DND-41 (cell line): ENCODE measurements at places on chromosomes 1 and 21.

DNA sequence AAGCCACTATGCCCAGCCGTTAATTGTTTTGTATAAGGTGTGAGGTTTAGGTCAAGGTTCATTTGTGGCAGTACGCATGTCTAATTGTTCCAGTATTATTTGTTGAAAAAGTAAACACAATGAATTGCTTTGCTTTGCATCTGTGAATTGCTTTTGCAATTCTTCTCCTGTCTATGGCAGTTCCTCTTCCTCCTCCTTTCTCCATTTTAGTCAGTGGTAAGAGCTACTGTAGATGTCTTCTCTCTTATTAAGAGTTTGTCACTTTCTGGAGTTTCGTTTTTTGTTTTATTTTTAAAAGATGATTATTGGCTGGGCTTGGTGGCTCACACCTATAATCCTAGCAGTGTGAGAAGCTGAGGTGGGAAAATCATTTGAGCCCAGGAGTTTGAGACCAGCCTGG, 29.2 kb downstream of the C1orf185 start:
- H3K4me3 ChIP-seq = no peak overlapping the region
- no peak for DNase-seq
- no peak overlapping the region for H3K27ac ChIP-seq
- no peaks in the 10 kb centered on the region for H3K4me1 ChIP-seq
- no peaks in the 10 kb centered on the region for H3K27me3 ChIP-seq

GRCh38 chr1:29195881-29196291, 14.2 kb upstream of the SRSF4 start:
- peaks cover 42% of the 10 kb centered on the region for H3K36me3 ChIP-seq
- no peaks in the 10 kb centered on the region for H3K27me3 ChIP-seq
- DNase-seq = no peak
- H3K4me3 ChIP-seq = no peak overlapping the region
- H3K27ac ChIP-seq = no peak overlapping the region

- H3K4me3 ChIP-seq = no peak overlapping the region
- no peaks in the 10 kb centered on the region for H3K27me3 ChIP-seq
- DNase-seq = no peak
- no peak overlapping the region for H3K27ac ChIP-seq
These were observed 13.6 kb downstream of the FAM177B start for GRCh38 chr1:222750651-222751050.

GRCh38 chr1:109050228-109050995, 8.5 kb upstream of the WDR47 start:
- no peak overlapping the region for H3K4me3 ChIP-seq
- H3K27ac ChIP-seq = no peak overlapping the region
- H3K4me1 ChIP-seq = no peaks in the 10 kb centered on the region
- no peaks in the 10 kb centered on the region for H3K36me3 ChIP-seq

DNA sequence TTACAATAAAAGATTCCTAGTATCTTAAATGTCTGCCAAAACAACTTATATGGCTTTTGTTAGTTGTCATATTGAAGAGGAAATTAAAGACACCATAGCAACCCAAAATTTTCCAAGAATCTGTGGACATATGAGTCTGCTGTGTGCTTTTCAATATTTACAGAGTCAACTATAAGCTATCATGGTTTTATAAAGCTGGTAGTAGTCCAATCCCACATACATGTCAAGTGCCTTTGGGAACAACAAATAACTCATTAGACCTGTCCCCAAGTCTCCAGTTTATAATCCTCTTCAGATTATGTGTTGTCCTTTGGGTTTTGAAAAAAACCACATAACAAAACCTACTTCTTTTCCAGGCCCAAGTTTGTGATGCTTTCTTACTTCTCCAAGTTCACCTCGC, 293.8 kb upstream of the USP25 start:
- H3K27ac ChIP-seq = no peak overlapping the region
- no peaks in the 10 kb centered on the region for H3K27me3 ChIP-seq
- DNase-seq = no peak

- H3K27me3 ChIP-seq = no peaks in the 10 kb centered on the region
- no peaks in the 10 kb centered on the region for H3K4me1 ChIP-seq
- DNase-seq = no peak
- no peak overlapping the region for H3K4me3 ChIP-seq
- no peaks in the 10 kb centered on the region for H3K36me3 ChIP-seq
These were observed 49.3 kb upstream of the NEK2 start for GRCh38 chr1:211724687-211725196.

- no peak overlapping the region for H3K27ac ChIP-seq
- no peaks in the 10 kb centered on the region for H3K4me1 ChIP-seq
- no peaks in the 10 kb centered on the region for H3K27me3 ChIP-seq
- DNase-seq = no peak
- no peak overlapping the region for H3K4me3 ChIP-seq
- H3K36me3 ChIP-seq = no peaks in the 10 kb centered on the region
These were observed 908.2 kb upstream of the ADGRL2 start for GRCh38 chr1:80892539-80892938.

DNA sequence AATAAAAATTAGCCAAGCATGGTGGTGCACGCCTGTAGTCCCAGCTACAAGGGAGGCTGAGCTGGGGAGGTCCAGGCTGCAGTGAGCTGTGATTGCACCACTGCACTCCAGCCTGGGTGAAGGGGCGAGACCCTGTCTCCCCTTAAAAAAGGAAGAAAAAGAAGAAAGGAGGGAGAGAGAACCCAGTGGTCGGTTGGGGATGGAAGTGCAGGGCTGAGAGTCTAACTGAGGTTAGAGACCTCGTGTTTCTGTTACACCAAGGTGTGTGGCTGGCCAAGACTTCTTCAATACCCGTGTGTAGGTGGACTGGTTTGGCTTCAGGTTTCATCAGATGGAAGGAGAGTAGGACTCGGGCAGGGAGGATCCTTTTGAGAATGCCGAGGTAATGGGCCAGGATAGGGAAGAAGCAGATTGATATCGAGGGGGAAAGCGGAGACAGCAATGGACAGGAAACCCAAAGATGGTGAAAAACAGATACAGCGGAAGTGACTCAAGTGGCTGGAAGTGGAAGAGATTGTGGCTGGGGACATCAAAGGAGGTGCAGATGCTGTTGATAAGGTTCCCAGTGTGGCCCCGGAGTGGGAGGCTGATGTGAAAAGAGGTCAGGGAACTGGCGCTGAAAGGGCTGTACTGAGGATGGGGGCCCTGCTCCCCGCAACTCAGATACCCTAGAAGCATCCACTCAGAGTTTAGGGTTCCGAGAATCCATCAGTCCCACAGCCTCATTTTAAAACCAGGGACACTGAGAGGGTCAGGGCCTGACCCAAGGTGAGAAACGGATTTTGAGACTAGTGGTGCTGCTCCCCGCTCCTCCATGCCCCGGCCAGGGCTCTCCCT, 681 bp upstream of the UBXN10 start:
- H3K4me3 ChIP-seq = no peak overlapping the region
- peaks cover 46% of the 10 kb centered on the region for H3K4me1 ChIP-seq
- H3K27me3 ChIP-seq = no peaks in the 10 kb centered on the region
- H3K27ac ChIP-seq = peak overlapping the region; percentile 46; the same call in 1 of the 2 replicates
- no peaks in the 10 kb centered on the region for H3K36me3 ChIP-seq
- peak; percentile 76 for DNase-seq

GRCh38 chr1:14098294-14098913, 398.4 kb downstream of the PRDM2 start:
- no peak for DNase-seq
- peaks cover 5% of the 10 kb centered on the region; the same call in 1 of the 2 replicates for H3K4me1 ChIP-seq
- no peak overlapping the region for H3K4me3 ChIP-seq
- H3K27me3 ChIP-seq = no peaks in the 10 kb centered on the region
- H3K36me3 ChIP-seq = no peaks in the 10 kb centered on the region

GRCh38 chr1:233787599-233787998, 116.9 kb upstream of the SLC35F3 start:
- no peak overlapping the region for H3K4me3 ChIP-seq
- H3K36me3 ChIP-seq = no peaks in the 10 kb centered on the region
- no peak for DNase-seq
- no peaks in the 10 kb centered on the region for H3K27me3 ChIP-seq

- no peaks in the 10 kb centered on the region for H3K36me3 ChIP-seq
- DNase-seq = no peak
- no peak overlapping the region for H3K4me3 ChIP-seq
- H3K4me1 ChIP-seq = no peaks in the 10 kb centered on the region
- H3K27me3 ChIP-seq = no peaks in the 10 kb centered on the region
- H3K27ac ChIP-seq = no peak overlapping the region
These were observed 33.9 kb downstream of the LDLRAD2 start for GRCh38 chr1:21845646-21846641.

DNA sequence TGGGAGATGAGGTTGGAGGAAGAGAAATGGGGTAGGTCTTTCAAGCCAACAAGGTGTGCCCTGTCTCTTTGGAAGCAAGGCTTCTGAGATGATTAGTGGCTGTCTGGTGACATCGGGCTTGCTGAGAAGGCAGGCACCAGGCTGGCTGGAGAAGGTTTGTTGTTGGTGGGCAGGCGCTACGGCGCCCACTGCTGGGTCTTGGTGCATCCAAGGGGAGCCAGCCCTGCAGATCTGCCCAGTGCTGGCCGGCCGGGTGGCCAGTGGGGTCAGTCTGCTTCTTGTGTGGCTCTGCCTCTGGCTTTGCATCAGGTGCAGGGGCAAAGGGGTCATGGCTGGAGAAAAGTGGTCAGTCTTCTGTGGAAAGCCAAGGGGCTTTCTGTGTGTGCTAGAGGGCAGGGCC, 126.2 kb downstream of the TLR5 start:
- no peaks in the 10 kb centered on the region for H3K36me3 ChIP-seq
- no peak overlapping the region for H3K27ac ChIP-seq
- no peak overlapping the region for H3K4me3 ChIP-seq
- DNase-seq = no peak
- no peaks in the 10 kb centered on the region for H3K4me1 ChIP-seq

GRCh38 chr21:33198346-33199099, 31.2 kb upstream of the IFNAR2 start:
- H3K36me3 ChIP-seq = no peaks in the 10 kb centered on the region
- DNase-seq = no peak
- H3K27ac ChIP-seq = no peak overlapping the region
- peaks cover 10% of the 10 kb centered on the region for H3K4me1 ChIP-seq
- H3K27me3 ChIP-seq = no peaks in the 10 kb centered on the region
- no peak overlapping the region for H3K4me3 ChIP-seq

DNA sequence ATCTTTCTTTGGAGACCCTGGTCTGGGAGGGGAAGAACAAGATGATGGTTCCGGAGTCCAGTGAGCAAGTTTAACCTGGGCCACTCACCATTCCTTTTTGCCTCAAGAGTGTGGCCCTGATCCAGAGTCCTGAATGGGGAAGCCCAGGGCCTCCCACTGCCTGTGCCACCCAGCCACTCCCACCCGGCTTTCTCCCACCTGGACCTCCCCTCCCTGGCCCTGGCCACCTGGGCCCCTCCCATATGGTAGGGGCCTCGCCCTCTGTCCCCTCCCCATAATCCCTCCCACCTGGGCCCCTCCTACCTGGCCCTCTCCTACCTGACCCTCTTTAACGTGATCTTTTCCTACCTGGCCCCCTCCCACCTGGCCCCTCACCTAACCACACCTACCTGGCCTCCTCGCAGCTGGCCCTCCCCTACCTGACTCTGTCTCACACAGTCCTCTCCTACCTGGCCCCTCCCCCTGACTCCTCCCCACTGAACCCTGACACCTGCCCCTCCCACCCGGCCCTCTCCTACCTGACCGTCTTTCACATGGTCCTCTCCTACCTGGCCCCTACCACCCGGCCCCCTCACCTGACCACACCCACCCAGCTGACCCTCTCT, 220.7 kb upstream of the VAMP3 start:
- peaks cover 5% of the 10 kb centered on the region; the same call in 1 of the 2 replicates for H3K4me1 ChIP-seq
- no peak overlapping the region for H3K4me3 ChIP-seq
- no peaks in the 10 kb centered on the region for H3K36me3 ChIP-seq
- peaks cover 3% of the 10 kb centered on the region for H3K27me3 ChIP-seq

DNA sequence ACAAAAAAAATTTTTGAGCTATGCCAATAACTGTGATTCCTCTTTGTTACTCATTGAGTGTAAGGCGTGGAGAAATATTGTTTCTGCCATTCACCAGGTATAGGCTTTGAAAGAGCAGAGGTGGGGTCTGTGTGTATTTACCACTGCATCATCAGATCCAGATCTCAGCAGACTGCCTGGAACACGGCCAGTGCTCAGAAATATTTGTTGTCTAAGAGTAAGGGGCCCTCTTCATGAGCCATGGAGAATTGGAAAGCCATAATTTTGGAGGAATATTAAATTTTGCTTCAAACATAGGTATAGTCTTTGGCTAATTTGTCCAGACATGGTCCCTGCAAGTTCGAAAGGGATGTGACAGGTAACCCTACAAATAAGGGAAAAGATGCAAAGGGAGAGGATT, 231.3 kb upstream of the IRF2BP2 start:
- H3K36me3 ChIP-seq = no peaks in the 10 kb centered on the region
- no peak overlapping the region for H3K4me3 ChIP-seq
- peak overlapping the region; percentile 17; the same call in 1 of the 2 replicates for H3K27ac ChIP-seq
- H3K4me1 ChIP-seq = peaks cover 67% of the 10 kb centered on the region
- no peaks in the 10 kb centered on the region for H3K27me3 ChIP-seq

DNA sequence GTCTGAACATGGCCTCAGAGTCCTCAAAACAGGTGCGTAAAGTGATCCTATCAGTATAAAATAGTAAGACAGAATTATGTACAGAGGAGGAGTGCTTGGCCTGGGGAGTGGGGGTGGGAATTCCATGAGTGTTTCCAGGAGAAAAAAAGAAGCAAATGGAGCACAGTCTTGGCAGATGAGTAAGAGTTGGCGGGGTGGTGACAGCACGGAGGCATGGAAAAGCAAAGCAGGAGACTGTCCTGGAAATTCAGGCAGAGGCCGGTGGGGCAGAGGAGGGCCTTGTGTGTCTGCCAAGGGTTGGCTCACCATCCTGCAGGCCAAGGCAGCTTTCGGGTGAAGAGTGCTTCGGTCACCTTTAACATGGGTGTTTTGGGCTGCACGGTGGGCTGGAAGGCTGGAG, 63.4 kb downstream of the OPTC start:
- peaks cover 3% of the 10 kb centered on the region for H3K27me3 ChIP-seq
- H3K36me3 ChIP-seq = no peaks in the 10 kb centered on the region
- H3K4me1 ChIP-seq = no peaks in the 10 kb centered on the region
- no peak for DNase-seq
- H3K4me3 ChIP-seq = no peak overlapping the region
- H3K27ac ChIP-seq = no peak overlapping the region

- no peaks in the 10 kb centered on the region for H3K27me3 ChIP-seq
- H3K27ac ChIP-seq = no peak overlapping the region
- H3K36me3 ChIP-seq = no peaks in the 10 kb centered on the region
- H3K4me1 ChIP-seq = peaks cover 15% of the 10 kb centered on the region
These were observed 10.0 kb upstream of the FAAP20 start for GRCh38 chr1:2204415-2205190.

DNA sequence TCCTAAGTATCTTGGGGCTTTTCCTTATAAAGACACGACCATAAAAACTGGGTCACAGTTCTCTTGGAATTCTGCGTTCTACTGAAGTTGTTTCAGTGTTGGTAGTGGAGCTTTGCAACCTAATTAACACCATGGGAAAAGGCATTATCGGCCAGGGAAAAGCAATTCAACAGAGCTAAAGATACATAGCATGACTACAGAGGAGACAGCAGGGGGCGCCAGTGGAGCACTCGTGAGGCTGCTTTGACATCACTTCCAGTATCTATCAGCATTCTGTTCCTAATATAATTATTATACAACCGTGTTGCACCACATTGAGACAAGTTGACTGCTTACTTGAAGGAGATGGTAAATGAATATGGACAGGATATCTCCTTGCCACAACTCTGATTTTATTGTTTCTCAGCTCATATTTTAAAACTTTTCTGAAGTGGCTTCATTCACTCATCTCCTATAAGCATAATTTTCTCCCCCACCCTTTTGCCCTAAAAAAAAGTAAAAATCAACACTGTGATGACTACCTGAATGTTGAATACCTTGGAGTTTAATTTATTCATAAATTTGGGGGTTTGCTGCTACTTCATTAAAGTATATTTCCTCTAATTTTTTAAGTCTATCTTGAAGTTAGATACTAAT, 39.4 kb downstream of the ZP4 start:
- DNase-seq = peak; percentile 53
- H3K36me3 ChIP-seq = no peaks in the 10 kb centered on the region
- no peak overlapping the region for H3K27ac ChIP-seq
- no peaks in the 10 kb centered on the region for H3K4me1 ChIP-seq
- no peaks in the 10 kb centered on the region for H3K27me3 ChIP-seq
